MCF 10A (cell line): ENCODE measurements at places on chromosomes 5 and 9. TPM values are rescaled to one million over a fixed set of nuclear protein-coding genes. Genes with fewer than 3 reads are reported as not detected.

SIT1 gene
- not detected in 2 replicates for total RNA-seq

ACER2 gene
- 1.9 and 3.2 TPM in 2 replicates for total RNA-seq

SH3GLB2 gene
- total RNA-seq: 51.7 and 58.3 TPM in 2 replicates

DMRT3 gene
- total RNA-seq: not detected in 2 replicates

LMAN2 gene
- 221 and 279 TPM in 2 replicates for total RNA-seq

SLC22A5 gene
- total RNA-seq: 122 and 167 TPM in 2 replicates

DRD1 gene
- not detected in 2 replicates for total RNA-seq

WHRN gene
- total RNA-seq: 9.4 and 12.8 TPM in 2 replicates

SLC25A2 gene
- 0.37 and 0.79 TPM in 2 replicates for total RNA-seq

CCNH gene
- total RNA-seq: 51.5 and 56.9 TPM in 2 replicates

GABRA6 gene
- not detected in 2 replicates for total RNA-seq

APBA1 gene
- 0.07 TPM in 2 replicates for total RNA-seq

ADCY2 gene
- not detected in 2 replicates for total RNA-seq
